ENCODE measurements at places on chromosomes 3 and 15.
A peak's percentile ranks its signal among the peaks of the same experiment; 100 is the strongest.

- no peak for DNase-seq
Measured at GRCh38 chr15:85451099-85451700, 70.8 kb downstream of the AKAP13 start.

GRCh38 chr3:50486219-50486888 lies 17.1 kb downstream of the CACNA2D2 start:
- no peak for DNase-seq

DNA sequence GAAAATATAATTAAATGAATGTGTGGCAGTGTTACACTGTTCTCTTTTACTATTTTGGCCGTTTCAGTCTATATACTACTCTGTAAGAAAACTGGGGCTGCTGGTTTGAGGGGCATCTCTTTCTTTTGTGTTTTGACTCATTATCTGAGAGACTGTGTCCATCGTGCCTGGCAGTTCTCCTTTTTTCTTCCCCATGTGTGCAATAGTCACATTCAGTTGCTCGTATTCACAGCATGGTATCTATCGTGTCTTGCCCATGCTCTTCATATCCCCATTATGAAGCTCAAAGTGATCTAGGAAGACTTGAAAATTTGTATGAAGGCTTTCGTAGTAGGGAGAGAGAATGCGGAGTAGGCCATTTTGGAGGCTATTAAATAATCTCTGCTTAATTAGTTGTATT lies 29.8 kb upstream of the FAH start:
- no peak for DNase-seq

DNA sequence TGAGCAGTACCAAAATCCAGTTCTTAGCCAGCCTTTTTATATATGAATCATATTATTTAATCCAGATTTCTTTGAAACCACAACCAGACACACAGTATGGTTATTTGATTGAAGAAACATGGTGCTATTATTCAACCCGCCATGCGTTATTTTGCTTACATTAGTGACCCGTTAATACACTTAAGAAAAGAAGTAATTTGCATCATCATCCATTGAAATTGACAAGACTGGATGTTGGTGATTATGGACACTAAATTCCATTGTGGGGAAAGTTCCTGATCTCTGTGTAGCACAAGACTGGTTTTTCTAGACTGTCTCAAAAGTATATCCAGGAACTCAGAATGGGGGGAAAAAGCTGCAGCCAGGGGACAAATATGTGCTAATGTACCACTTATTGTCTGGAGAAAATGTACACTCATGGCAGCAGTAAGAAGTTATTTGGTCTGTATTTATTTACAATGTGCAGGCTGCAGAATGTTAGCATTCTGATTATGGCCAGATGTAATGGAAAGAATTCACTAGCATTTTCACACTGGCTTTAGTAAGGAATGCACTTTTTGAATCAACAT lies 80.3 kb downstream of the FILIP1L start:
- no peak for DNase-seq

GRCh38 chr3:197231321-197231720 lies 67.1 kb downstream of the DLG1 start:
- no peak for DNase-seq

DNA sequence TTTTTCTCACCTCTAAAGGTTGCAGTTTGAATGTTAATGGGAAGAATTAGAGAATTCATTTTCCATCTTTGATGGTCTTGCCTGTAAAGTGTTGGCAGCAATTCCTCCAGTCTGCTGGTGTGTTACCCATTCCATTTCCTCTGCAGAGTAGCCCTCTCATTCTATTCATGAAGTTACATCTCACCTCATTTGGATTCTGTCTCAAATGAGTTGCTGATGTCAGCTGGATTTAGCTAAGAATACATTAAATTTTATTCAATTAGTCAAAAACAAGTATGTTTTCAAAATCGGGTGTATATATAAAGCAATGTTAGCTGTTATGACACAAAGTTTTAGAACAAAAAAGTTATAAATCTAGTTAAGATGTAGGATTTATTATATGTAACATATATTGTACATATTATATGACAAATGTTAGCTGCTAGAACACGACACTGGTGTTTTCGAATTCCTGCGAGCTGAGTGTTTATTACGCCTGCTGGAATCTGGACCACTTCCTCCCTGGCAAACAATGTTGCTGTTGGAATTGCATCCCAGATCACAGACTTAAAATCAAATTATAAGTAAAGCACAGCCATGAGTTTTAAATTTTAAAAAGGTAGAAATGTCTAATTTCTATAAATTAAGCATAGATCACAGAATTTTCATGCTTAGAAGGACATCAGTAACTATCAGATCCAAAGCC lies 516.2 kb downstream of the OCA2 start:
- DNase-seq, result peak; percentile 34

DNA sequence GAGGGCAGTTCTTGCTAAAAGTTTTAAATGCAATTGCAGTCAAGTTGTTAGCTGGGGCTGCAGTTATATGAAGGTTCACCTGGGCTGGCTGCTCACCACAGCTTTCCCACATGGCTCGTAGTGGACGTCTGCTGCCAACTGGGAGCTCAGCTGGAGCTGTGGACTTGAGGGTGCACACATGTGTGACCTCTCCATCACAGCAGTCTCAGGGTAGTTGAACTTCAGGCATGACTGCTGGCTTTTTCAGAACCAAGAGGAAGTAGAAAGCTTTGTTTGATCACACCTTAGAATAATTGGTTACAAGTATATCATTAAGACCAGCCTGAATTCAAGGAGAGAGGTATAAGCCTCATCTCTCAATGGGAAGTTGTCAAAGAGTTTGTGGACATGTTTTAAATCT lies 74.1 kb downstream of the CHL1 start:
- DNase-seq, result no peak

- no peak for DNase-seq
Measured at GRCh38 chr15:91126080-91126479, 26.0 kb downstream of the SV2B start.

DNA sequence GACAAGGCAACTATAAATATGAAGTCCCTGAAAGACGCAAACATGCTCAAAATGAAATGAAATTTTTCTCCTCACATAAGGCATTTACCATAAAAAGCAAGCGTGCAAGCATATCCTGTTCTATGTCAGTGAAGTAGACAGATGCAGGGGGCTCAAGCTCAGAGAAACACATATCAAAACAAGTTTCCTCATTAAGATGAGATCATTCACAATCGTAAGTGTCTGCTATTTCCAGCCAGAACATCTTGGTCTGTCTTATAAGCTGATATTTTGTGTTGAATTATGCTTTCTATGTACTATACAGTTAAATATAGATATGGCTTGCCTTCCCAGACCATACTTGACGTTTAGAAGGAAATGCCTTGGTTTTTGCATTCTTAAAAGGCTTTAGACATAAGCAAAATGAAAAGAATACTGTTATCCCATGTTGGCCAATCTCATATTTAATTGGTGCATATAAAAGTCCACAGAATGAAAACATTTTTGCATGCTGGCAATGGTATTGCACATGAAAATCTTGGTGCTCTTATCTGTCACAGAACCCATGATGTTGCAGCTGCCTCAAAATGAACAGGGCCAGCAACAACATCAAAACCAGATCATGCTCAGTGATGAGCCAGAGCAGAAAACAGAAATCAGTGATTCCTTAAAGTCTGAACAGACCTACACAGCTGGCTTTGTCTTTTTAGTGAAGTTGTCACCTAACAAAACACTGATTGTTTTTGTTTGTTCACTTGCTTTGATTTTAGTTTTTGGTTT lies 65.4 kb downstream of the SIDT1 start:
- no peak for DNase-seq

- DNase-seq, result no peak
Measured at GRCh38 chr3:126799099-126799498, 95.1 kb downstream of the CHCHD6 start.

DNA sequence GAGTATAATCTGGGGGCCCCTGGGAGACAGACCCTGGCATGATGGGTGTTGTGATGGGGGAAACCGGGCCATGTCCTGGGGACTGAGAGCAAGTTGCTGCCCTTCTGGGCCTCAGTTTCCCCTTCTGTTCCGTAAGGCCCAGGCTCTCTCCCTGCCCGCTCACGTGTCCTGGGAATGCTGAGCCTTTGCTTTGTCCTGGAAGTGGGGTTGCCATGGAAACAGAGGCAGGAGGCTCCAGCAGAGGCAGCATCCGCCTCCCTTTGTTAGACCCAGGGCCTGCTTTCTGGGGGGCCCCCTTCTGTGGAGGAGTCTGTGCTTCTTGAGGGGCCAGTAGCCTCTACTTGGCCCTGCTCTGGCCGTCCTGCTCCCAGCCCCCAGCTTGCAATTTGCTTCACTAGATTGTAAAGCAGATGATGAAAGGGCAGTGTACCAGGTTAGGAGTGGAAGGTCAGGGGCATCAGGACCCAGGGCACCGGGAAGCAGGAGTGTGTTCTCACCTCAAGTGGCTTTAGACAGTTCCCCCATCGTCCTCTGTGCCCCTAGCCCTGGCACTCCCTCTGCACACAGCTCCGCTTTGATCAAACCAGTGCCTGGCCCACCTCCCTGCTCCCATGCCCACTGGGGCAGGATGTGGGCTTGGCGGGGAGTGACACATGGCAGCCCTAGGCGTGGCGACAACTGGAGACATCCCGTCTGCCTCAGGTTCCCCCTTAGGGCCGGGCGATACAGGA lies 105.6 kb downstream of the FBLN2 start:
- DNase-seq, result no peak

DNA sequence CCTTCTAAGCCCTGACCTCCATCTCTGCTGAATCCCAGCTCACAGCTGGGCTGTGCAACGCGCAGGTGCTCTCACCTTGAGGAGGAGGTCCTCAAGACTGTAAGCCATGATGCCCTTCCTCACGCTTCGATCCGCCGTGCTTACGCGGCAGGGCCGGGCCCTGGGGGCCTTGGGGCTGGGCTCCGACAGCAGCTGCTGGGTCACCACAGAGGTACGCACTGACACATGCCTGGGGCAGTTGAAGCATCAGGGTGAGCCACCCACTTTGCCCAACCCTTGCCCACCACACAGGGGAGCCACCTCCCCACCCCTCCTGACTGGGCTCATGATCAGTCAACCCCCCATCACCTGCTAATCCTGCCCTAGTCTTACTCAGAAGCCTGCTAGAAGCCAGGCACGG lies 3.1 kb downstream of the CIDEC start:
- no peak for DNase-seq

DNA sequence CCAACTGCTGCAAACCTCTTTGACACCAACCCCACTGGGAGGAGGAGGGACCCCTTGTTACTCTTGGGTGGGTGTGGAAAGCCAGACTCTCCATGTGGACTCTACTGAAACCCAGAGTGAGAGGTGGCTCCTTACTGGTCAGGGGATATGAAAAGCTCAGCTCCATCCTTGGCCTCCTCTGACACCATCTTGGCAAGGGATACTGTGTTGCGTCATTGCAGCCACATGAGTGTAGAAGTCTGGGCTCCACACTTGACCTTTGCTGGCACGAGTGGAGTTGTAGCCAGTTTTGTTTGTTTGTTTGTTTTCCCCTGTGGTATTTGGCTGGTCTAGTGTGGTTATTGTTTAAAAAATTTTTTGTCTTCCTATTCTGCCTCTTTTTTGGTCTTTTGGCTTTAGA lies 289.1 kb downstream of the GAP43 start:
- peak; percentile 53 for DNase-seq

GRCh38 chr3:41404582-41404981 lies 205.3 kb downstream of the CTNNB1 start:
- no peak for DNase-seq

DNA sequence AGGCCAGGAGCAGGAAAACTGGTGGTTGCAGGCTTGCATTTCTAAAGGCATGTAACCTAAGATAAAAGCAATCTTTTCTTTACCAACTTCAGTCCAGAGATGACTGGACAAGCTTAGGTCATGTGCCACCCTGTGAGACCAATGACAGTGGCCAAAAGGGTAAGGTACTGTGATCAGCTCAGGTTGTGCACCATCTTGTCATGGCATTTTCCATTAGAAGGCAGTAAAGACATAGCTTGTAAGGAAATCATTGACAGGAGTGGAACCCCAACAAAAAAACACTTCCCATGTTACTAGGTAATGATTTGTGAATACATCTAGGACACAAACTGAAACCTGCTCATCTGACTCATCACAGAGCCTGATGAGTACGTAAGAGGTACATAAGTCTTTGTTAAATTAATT lies 35.2 kb downstream of the SSR3 start:
- no peak for DNase-seq

DNA sequence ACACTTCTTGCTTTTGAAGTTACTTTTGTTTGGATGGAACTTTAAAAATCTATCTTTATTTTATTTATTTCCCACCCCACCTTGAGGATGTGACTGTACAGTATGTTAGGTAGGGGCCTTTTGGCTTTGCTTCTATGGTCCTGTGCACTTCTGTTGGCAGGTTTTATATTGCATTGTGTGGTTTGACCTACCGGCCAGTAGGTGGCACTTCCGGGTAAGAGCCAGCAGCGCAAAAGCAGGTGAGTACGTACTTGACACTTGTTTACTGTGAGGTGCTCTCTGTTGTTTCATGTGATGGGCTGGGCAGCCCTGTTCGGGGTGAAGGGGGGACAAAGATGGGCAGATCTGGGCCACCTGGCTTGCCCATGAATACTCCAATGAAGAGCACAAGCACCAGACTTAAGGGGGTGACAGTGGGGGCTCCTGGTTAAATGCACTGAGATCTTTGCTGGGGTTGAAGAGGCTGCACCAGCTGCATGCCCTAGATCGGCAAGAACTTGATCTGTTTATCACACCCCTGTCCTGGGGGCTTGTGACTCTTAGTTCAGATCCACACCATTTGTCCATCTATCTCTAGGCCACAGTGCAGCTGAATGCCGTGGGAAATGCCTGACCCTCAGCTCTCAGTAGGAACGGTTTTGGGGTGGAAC lies 131.6 kb downstream of the NLGN1 start:
- no peak for DNase-seq

- DNase-seq, result no peak
Measured at GRCh38 chr15:57353317-57353804, 22.9 kb upstream of the CGNL1 start.

DNA sequence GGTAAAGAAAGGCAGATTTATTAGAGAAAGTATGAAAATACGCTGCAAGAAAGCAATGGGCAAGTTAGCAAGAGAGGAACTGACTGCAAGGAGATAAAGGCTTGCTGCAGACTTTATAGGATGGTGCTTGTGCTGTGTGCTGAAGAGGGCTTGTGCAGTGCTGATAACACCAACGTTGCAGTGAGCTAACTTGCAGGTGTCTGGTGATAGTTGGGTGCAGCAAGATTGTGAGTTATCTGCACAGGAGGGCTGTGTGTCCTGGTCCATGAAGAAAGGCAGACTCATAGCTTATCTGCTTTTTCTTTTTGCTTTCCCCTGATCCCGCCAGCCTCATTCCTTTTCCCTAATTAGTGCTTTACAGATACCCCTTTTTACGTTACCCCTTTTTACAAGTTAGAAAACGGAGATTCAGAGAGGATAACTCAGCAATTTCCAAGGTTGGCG lies 58.0 kb upstream of the ZNF148 start:
- no peak for DNase-seq

DNA sequence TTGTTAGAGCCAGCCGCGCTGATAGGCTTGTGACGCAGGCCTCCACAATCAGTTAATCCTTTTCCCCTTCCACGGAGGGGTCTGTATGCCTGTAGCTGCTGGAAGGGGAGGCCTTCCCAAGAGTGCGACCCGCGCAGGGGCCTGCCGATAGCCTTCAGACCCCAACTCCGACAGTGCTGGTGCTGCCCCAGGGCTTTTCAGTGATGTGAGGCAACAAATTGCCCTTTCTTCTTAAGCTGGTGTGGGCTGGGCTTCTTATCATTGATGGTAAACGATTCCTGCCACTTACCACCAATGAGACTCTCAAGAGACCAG lies 143.4 kb downstream of the CHSY1 start:
- no peak for DNase-seq
